ENCODE measurements at places on chromosomes 7 and 10. TPM values are rescaled to one million over a fixed set of nuclear protein-coding genes. Genes with fewer than 3 reads are reported as not detected.

Gene ABHD11
- 15.9 TPM for total RNA-seq

Gene CFTR
- total RNA-seq: not detected

Gene POLD2
- total RNA-seq: 158 TPM

Gene PAX4
- total RNA-seq: not detected

Gene PRKAR2B
- 1.1 TPM for total RNA-seq

Gene ZNF853
- 1.3 TPM for total RNA-seq

Gene UNC5B
- total RNA-seq: 0.06 TPM

Gene SP4
- 58.7 TPM for total RNA-seq

Gene RBP3
- total RNA-seq: not detected

Gene BMPER
- total RNA-seq: not detected

Gene TFPI2
- total RNA-seq: not detected

Gene PNLIPRP3
- not detected for total RNA-seq

Gene LIPF
- not detected for total RNA-seq
